ENCODE measurements at places on chromosomes 12 and 14. TPM values are rescaled to one million over a fixed set of nuclear protein-coding genes. Genes with fewer than 3 reads are reported as not detected.
A peak's percentile ranks its signal among the peaks of the same experiment; 100 is the strongest.

GRCh38 chr12:125332900-125333299, 267.7 kb downstream of the AACS start:
- no peak for DNase-seq

- DNase-seq, result no peak
Measured at GRCh38 chr12:46209170-46209569, 59.7 kb downstream of the SLC38A1 start.

DNA sequence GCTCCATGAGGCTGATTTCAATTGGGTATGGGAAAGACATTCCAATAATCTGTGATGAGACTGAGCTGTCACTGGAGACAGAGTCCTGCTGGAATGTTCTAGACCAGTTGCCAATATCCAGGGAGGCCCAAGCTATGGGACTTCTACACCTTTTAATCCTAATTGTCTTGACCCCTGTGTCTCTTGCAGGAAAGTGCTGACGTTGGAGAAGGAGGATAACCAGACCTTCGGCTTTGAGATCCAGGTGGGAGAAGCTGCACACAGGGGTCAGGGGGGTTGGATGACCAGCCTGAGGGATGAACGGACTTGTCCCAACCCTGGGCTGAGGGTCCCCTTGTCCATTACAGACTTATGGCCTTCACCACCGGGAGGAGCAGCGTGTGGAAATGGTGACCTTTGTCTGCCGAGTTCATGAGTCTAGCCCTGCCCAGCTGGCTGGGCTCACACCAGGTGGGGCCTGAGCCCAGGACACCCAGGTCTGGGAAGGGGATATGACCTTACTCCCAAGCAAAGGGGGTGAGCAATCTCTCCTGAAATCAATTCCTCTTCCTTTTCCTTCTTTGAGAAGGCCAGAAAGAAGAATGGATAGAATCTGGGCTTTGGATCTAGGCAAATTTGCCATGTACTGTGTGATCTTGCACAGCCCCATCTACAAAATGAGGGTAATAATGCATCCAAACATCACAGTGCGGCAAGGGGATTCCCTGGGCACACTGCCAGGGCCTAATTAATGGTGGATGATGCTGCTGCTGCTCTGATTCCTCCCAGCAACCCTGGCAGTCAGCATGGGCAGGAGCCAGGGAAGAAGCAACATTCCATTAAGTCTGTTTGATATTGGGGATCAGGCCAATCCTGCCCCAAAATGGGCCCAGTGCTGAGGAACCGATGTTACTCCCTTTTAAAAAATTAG, 4.2 kb downstream of the TAMALIN start:
- no peak for DNase-seq

DNA sequence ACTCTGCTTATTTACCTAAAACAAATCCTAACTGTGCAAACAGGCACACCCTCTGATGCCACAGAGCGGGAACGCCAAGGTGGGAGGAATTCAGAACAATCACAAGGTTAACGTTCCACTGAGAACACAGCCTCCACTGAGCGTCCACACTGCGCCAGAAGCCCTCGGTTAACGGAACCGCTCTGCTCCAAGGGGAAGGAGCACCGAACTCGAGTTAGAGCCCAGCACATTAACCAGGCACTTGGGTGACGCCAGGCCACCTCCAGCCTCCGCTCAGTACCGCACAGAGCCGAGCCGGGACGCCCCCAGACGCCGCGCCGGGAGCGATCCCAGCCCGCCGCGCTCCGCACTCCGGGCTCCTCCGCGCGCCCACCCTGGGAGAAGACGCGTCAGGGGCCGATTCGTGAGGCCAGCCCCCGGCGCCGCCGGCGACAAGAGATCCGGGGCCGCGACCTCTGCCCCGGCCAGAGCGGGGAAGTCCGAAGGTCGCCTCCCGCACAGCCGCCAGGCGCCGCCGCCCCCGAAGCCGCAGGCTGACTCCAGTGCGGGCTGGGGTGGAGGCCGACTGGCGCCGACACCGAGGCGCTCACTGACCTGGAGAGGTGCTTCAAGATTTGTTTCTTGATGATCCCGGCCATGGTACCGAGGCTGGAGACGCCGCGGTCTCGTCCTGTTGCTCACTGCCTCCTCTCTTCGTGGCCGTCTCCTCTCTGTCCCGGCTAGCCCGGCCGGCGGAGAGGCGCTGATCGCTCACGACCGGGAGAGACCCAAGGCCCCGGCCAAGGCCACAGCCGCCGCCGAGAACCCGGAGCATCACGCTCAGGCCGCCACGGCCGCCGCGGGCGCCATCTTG, 450 bp downstream of the BLTP3B start:
- DNase-seq, result peak; percentile 79

- DNase-seq, result peak; percentile 5
Measured at GRCh38 chr12:65192963-65193516, 23.7 kb downstream of the LEMD3 start.

GRCh38 chr14:98958632-98959031, 313.4 kb downstream of the BCL11B start:
- no peak for DNase-seq

DNA sequence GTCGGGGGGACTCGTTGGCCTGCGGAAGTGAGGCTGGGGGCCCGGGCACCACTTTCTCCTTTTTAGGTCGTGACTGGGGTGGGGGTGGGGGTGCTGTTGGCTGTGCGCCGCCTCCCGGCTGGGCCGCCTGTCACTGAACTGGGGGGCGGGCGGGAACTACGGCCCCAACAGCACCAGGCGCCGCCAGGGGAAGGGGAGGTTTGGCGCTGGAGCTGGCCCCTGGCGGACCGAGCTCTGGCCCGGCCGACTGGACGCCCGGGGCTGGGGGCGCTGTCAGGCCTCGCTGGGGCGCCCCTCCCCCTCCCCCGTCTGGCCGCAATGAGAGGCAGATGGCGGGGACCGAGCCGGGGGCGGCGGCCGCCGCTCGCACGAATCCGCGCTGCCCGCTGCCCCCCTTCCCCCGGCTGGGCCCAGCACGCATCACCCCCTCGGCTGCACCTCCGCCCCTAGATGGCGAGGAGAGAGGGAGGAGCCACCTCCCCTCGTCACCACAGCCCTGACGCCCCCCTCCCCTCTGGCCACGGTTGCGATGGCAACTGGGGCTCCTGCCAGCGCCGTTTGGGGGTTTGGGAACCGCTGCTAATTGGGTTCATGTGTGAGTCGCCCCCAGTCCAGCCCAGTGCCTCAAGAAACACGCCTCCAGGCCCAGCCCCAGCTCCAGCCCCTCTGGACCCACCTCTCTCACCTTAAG, 723 bp downstream of the NFATC4 start:
- DNase-seq, result peak; percentile 60

GRCh38 chr12:69935651-69936100, 110.6 kb downstream of the MYRFL start:
- no peak for DNase-seq

DNA sequence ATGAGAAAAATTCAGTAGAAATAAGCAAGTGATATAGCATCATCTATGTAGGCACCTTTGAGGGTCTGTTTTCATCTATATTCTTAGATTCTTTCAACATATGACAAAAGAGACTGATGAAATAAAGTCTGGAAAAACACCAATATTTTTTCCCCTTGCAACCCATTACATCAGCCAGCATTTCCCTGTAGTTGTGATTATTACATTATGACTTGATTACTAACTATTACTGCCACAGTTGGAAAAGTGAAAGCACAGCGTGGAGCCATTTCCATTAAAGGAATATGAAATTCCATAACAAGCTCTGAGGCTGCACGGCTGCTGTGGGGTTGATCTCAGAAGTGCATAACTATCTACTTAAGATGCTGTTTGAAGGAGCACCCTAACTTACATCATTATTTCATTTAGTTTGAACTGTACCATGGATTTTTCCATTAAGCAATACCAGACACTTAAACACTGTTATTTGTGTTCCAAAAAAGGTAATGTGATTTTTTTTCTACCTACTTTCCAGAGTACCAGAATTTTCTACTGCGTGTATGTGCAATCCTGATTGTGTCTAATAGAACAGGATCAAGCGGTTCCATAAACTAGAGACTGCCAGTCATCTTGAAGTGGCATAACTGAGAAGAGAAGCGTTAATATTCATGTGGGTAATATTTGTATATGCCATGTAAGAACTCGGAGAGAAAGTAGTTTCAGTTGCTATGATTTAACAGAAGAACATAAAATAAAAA, 405.5 kb downstream of the MDGA2 start:
- no peak for DNase-seq

DNA sequence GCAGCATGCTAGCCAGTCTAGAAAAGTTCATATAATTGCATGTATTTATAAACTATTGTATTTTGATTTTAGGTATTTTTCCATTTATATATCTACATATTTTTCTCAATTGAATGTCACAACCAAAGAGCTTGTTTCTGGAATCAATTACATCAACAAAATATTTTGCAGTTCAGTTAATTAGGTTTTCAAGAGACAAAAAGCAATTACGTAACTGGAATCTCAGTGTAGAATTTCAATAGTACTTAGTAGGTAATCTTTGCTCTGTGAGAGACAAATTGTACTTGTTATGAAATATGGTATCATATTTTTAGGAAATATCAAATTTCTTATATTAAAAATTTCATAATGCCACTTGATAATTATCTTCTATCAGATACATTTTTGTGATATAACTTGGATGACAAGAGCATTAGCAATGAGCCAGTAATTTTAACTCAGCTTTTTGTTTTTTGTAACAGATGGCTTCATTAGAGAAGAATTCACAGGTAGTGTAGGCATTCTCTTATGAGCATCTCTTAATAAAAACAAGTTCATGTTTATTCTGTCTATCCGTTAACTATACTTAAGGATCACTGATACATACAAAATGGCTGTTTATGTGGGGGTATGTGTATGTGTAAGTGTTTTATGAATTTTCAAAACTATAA, 774.7 kb downstream of the C12orf50 start:
- DNase-seq, result no peak

DNA sequence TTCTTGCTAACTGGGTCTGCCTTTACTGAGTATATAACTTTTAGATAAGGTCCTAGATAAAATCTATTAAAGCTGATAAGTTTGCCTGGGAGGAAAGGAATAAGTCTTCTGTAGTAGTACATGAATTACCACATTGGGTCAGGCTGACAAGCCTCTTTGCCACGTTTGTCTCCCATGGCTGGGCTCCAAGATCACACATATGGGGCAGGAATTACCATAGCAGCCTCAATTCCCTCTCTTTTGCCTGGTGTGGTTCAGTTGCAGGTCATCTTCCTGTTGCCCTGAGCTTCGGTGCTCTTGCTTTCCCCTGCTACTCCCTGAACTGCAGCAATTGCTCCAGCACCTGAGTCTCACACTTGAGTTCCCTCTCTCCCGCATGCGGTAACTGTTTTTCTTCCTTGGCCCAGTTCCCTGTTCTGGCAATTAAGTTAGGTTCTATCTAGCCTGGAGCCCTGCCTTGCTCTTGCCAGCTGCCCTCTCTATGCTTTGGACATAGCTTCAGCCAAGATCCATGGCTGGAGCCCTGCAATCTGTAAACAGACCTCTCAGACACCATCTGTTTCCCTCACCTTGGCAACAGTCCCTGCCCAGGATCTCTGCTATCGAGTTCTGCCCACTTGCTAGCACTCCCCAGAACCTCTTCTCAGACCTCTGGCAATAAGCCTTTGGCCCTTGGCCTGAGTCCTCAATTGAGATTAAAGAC, 5.8 kb upstream of the GLT8D2 start:
- DNase-seq, result no peak

DNA sequence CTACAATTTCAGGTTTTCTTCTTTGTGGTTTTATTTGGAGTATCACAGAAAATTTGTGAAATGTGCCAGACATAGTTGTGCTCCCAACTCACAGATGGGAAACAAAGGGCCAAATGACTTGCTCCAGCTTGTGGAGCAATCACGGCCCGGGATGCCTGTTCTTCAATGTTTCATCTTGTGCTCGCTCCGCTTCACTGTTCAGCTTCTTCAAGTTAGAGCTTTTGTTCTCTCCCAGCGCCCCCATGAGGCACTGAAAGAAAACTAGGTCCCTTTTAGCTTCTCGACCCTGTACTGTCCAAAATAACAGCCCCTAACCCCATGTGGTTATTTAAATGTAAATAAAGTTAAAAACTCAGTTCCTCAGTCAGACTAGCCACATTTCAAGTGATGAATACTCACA, 187.9 kb upstream of the STXBP6 start:
- no peak for DNase-seq

- no peak for DNase-seq
Measured at GRCh38 chr12:77167801-77168200, 102.4 kb upstream of the E2F7 start.

DNA sequence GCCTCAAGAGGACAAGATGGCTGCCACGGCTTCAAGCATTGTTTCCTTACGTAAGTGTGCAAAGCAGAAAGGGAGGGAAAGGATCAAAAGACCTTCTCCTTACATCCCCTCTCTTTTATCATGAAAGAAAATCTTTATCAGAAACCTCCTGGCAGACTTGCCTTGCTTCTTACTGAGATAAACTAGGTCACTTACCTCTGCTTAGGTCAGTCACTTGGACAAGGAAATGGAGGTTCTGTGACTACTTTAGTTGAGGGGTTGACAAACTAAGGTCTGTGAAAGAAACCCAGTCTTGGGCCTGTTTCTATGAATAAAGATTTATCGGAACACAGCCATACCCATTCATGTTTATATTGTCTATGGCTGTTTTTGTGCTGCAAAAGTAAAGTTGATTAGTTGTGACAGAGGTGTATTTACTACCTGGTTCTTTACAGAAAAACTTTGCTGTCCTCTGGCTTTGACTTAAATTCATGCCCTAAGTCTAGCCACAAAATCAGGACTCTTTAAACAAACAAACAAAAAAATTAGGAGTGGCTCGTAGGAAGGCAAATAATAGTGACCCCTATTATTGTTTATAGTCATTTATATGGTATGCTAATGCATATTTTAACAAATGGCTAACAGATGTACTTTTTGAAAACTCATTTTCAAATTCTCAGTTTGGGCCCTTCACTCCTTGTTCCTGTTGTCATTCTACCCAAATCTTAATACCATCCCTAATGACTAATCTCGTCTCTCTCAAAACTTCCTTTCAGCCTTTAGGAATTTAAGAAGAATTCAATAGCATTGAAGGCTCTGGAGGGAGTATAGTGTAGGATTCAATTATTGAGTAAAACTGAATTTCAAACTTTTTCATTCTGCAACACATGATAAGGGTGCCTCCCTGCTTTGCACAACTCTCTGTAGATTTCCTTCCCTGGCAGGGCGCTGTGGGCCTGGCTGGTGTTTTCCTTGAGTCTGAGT, 42.0 kb upstream of the ATP2B1 start:
- DNase-seq, result no peak

GRCh38 chr14:23066855-23067744, 9.8 kb upstream of the CDH24 start:
- DNase-seq, result no peak

- no peak for DNase-seq
Measured at GRCh38 chr12:22409377-22410164, 75.1 kb upstream of the ST8SIA1 start.

Gene KRT78
- total RNA-seq, result 0.21 TPM

Gene DPPA3
- not detected for total RNA-seq

Gene HOXC4
- total RNA-seq, result 1.4 TPM

Gene SLC25A21
- 2.6 TPM for total RNA-seq

Gene CARMIL3
- not detected for total RNA-seq

Gene ANG
- total RNA-seq, result 2.7 TPM

Gene CLEC6A
- total RNA-seq, result not detected

Gene GLIPR1L2
- 0.13 TPM for total RNA-seq

Gene OXA1L
- 42.9 TPM for total RNA-seq

Gene SYNE3
- 11.5 TPM for total RNA-seq
